ENCODE measurements at places on chromosomes 3 and 15.

DNA sequence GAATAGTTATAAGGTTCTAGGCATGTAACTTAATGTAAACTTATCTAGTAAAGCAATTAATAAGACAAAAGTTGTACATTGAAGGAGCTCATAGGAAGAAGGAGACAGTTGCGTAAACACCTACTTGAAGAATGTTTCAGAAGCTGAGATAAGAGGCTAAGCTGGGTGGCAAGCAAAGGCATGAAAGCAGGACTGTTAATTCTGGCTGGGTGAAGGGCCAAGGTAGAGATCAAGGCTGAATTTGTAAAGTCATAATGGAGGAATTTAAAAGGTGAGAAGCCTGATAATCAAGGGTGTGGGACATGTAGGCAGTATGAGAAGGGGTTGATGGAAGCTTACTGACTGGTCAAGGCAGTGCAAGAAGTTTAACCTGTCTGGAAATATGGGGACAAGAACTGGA lies 80.4 kb upstream of the TGFBR2 start:
- DNase-seq, result no peak

DNA sequence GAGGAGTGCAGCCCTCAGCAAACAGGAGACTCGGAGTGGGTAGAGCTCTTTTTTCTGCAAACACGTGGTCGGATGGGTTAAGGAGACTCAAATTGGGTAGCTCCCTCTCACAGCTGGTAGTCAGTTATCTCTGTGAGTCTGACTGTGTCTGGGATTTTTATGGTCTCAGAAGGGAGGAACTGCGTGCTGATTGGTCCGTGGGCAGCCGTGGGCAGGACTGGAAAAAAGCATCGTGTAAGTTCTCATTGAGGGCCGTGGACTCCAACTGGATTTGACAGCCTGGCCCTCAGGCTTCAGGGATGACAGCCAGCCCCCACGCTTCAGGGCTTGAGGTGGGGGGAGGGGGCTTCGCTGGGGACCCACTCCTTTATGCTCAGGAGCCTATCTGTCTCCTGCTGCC lies 463.9 kb downstream of the EPHA3 start:
- DNase-seq, result no peak

- DNase-seq, result no peak
Observed at GRCh38 chr3:135246027-135246426, 451.0 kb downstream of the EPHB1 start.

DNA sequence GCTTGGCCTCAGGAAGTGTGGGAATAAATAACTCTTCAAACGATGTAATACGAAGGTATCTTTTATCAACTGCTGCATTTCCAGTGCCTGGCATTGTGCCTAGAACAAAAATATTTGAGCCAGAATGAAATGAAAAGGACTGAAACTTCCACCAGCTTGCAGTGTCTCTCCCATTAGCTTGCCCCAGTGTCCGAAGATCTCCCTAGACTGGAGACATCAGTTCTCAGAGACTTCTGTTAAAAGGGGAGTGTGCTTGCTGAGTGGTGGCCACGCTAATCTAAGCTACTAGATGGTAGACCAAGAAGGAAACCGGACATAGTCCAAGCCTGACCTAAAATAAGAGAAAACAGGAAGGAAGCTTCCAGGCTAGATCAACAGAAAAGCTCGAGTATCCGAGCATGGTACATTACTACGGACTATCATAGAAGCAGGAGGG lies 28.6 kb downstream of the KCNAB1 start:
- DNase-seq, result no peak

DNA sequence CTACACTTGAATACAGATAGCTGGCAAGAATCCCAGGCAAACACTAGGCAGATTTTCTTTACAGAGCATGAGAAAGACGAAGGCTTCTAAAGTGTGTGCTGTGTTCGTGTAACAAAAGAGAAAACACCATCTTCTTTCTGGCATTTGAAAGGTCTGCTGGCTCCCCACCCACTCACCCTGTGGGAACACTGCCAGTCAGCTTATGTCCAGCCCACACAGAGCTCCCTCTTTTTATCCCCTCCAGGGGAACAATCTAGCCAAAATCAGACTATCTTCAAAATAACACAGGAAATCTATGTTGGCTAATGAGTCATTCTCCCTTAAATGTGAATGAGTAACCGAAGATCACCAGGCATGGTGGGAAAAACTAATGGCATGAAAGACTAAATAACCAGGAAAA lies 45.6 kb upstream of the PAQR5 start:
- no peak for DNase-seq

- DNase-seq, result no peak
Observed at GRCh38 chr15:61680260-61681037, 379.8 kb downstream of the VPS13C start.

- DNase-seq, result no peak
Observed at GRCh38 chr3:107453504-107453903, 69.3 kb upstream of the BBX start.

DNA sequence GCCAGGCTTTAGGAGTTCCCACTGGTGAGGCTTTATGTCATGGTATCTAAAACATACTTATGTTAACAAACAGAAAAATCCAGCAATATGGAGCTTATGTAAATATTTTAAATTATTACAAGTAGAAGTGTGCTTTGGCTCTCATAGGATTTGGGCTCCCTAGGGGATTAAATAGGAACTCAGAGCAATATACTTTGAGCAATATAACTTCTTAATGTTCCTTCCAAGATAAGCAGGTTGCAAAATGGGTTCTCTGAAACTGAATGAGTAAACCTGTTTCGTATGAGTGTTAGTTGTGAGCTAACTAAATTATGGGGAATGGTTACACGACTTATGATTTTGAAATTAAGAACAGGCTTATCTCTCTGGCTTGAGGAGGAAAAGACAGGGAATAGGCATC lies 366.1 kb upstream of the ZNF385D start:
- no peak for DNase-seq

- no peak for DNase-seq
Observed at GRCh38 chr3:159305017-159305416, 503.2 kb downstream of the MFSD1 start.

DNA sequence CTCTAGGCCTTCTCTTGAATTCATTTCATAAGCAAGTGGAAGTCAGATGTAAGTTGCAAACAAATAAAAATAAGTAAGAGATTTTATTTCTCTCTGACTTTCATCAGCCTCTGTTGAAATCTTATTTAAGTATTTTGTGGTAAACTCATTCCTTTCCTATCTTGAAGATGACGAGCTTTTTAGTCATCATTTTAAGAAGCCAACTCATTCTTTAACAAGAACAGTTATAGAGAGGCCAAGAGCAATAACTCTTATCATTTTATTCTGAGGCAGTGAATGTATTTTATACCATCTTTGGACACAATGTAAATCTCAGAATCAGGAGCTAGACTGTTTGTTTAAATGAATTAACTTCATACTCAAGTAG lies 147.5 kb upstream of the MBNL1 start:
- no peak for DNase-seq

- no peak for DNase-seq
Observed at GRCh38 chr3:177060492-177060891, 136.8 kb downstream of the TBL1XR1 start.

DNA sequence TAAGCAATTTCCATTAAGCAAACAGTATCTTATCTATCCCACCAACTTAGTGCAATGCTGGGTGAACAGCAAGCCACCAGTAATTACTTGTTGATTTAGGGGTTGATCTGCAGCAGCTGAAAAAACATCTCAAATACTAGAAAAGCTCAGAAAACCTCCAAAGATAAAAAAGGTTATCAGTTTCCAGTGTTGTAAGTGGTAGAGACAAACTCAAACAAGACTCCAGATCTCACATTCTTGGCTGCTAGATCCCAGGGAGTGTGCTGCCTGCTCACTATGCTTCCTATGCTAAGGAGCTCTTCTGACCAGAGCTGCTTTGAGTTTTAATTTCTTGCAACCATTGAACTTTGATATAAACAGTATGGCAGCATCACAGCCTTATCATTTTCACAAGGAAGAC lies 11.3 kb downstream of the B3GALNT1 start:
- DNase-seq, result no peak

DNA sequence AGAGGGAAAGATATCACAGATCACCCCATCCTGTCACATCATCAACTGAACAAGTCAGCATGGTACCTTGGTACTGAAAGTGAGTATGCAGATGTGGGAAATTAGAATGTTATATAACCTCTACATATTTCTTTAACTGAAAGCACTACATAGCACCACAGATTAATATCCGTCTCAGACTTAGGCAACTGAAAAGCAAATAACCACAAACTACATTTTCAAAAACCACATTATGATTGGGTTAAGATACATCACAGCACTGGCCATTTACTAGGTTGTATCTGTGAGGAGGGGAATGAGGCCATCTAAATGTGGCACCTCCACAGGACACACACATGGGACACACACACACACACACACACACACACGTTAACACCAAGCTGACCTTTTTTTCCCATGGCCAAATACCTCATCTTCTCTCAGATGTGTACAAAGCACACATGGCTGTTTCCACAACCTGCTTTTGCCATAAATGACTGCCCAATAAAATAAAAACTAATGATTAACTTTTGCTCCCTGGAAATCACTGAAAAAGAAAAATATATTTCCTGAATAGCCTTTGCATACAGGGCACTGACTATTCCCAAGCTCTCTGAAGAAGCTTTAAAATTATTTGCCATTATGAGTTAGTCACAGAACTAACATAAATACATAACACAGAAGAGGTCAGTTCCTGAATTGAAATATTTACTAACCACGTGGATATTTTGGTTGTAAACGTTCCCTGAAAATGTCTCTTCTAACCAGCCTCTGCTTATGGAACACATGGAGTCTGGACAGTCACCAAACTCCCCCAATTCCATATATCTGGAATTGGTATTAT lies 60.1 kb downstream of the SUMF1 start:
- DNase-seq, result no peak

DNA sequence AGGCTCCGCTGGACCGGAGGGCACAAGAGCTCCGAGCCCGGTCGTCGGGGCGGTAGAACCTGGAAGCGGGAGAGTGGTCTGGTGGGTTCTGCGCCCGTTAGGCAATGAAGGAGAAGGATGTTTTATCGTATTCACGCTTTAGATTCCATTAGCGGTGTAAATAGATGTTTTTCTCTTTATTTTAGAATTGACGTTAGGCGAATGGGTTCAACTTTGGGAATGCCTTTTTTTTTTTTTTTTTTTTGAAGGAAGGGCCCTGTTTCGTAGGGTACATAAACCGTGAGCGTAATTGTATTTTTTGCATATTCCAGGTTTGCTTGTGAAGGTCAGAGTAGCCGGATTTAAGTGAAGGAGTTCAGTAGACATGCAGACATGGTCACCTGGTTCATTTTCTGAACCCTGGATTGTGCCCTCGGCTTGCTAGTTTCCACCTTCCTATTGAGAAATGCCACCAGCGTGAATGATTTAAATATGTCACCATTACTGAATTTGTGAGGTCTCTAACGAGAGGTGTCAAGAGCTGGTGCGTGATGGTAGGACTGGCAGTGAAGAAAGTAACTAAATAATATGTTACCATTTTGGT lies 808 bp downstream of the RBM6 start:
- no peak for DNase-seq

DNA sequence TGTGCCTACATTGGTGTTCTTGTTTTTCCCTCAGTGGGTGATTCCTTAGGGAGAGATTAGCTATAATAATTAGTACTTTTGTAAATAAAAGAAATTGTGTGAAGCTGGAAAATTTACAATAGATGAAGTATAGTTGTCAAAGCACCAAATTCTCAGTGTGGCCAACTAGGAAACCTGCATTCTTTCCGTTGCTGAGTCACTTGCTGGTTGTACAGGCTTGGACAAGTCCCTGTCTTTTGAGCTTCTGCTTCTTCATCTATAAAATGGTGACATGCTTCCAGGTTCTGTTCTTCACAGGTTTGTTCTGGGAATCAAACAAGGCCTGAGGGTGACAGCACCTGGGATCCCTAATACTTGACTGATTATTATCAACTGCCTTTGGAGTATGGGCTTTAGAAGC lies 184.1 kb upstream of the HES1 start:
- no peak for DNase-seq

DNA sequence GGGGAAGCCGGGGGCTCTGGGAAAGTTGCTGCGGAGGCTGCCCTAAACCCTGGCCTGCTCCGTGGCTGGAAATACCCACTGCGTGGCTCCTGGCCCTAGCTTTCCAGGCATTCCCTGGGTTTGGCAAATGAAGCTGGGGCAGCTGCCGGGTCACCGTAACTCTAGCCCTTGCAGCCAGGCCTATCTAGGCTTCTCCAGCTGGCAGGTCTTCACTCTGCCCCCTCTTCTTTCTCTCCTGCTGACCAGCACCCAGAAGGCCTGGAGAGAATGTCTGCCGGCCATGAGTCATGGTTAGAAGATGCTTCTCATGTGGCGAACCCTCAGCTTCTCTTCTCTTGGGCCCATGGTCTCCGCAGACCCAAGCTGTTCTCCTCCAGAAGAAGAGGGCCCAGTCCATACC lies 5.6 kb upstream of the DLL4 start:
- no peak for DNase-seq

Measured in stimulated activated CD8-positive, alpha-beta memory T cell treated with anti-CD3 and anti-CD28 coated beads, Interleukin-7, amount 100 ng/mL, for 4 hours (primary cell).